ENCODE measurements at places on chromosomes 4 and X. TPM values are rescaled to one million over a fixed set of nuclear protein-coding genes. Genes with fewer than 3 reads are reported as not detected.

DNA sequence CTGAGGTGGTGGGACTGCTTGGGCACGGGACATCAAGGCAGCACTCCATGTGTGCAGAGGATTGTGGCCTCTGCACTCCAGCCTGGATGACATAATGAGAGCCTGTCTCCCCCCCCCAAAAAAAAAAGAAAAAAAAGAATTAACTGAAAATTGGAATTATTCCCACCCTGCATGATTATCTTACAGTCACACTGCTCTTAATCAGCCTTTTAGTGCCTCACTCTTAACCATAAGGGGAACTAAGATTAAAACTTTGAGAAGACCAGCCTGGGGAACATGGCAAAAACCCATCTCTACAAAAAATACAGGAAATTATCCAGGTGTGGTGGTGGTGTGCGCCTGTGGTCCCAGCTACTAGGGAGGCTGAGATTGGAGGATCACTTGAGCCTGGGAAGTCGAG is 94.6 kb downstream of the UBE2K start:
- no peak for DNase-seq

DNA sequence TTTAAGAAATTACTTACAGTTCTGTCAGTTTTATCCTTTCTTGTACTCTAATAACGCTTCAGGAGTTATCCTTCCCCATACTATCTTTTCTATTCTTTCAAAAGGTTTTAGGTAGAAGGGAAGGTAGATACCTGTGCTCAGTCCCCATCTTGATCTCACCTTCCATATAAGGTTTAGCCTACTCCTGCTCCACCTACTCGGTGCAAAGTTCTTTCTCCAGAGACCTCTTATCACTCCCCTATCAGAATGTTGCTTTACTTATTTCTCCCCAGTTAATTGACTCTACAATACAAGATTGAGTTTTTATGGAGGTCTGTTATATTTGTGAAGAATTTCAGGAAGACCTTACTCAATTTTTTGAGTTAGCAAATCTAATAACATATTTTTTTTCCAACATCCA is 33.9 kb downstream of the SPRY1 start:
- DNase-seq, result no peak

- no peak for DNase-seq
These were observed 194.1 kb downstream of the SH2D1A start for GRCh38 chrX:124540474-124540873.

DNA sequence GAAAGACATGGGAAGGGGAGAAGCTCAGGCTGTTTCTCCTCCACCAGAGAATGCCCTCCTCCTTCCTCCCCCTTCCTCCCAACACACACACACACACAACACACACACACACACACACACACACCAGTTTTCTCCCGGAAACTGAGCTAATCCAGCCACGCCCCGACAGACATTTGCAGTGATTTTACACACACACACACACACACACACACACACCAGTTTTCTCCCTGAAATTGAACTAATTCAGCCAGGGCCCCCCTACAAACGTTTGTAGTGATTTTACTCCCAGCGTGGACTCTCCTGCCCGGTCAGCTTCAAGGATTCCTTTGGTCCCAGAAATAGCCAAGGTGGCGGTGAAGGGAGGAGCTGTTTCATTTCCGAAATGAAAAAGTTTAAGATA is 32.9 kb upstream of the STX18 start:
- peak; percentile 47 for DNase-seq

GRCh38 chr4:42655921-42656678 is 805 bp downstream of the ATP8A1 start:
- DNase-seq, result peak; percentile 77

DNA sequence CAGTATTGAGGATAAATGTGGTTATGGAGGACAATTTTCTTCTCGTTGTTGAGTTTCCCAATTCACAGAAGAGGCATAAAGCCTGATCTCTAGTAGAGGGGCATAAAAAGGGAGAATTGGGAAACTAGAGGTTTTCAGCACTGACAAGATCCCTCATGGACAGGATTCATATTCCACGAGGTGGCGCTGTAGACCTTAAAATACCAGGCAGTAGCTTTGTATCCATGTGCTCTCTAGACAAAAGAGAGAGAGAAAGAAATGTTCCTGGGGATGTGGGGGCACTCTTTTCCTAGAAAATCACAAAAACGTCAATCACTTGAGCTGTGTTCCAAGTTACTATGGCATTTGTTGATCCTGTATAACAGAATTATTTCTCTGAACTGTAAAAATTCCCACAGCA is 128.3 kb downstream of the MAGEE1 start:
- peak; percentile 1 for DNase-seq

DNA sequence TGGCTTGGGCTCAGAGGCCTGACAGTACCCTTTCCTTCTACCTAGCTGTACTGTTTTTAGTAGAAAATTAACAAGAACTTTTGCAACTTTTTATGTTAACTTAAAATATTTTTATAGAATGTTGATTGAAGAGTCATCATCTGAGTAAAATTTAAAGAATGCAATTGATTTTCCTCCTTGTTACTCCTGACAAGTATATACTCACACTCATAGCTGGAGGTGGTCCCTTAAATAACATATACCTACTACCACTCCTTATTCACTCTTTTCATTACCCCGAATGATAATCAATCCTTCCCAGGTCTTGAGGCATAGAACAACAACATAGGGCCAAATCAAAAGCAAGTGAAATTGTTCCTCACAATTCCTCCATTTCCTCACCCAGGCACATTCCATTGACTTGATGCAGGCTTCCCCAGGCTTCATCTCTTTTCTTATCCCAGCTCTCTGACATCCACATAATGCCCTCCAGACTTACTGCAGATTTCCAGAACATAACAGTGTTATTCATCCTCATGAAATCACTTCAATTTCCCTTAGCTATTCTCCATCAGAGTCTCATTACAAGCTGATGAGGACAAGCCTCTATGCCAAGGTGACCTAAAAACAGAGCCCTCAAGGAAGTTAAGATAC is 73.2 kb upstream of the ANXA10 start:
- no peak for DNase-seq

DNA sequence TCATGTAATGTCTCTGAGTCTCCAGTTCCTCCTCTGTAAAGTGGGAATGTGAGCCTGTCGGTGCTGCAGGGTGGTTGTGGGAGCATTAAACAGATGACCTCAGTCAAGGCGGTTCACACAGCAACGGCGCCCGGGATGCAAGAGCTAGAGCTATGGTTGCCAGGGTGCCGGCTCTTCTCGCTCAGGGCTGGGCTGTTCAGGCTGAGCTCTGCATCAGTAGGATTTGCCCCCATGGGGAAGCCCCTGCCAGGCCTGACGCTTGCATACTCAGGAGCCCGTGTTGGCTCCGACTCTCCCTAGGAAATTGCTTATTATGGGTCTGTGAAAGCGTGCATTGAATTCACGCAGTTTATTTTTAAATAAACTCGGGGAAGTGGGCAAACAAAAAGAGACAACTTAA is 67.3 kb downstream of the PSAPL1 start:
- DNase-seq, result no peak

- no peak for DNase-seq
These were observed 111.2 kb upstream of the PDE5A start for GRCh38 chr4:119739796-119740195.

NXF3 gene
- not detected for total RNA-seq

GAGE1 gene
- total RNA-seq, result not detected
